ENCODE measurements at places on chromosomes 4 and X.

GRCh38 chr4:123849495-123849894 is 452.9 kb downstream of the SPRY1 start:
- no peak for DNase-seq

DNA sequence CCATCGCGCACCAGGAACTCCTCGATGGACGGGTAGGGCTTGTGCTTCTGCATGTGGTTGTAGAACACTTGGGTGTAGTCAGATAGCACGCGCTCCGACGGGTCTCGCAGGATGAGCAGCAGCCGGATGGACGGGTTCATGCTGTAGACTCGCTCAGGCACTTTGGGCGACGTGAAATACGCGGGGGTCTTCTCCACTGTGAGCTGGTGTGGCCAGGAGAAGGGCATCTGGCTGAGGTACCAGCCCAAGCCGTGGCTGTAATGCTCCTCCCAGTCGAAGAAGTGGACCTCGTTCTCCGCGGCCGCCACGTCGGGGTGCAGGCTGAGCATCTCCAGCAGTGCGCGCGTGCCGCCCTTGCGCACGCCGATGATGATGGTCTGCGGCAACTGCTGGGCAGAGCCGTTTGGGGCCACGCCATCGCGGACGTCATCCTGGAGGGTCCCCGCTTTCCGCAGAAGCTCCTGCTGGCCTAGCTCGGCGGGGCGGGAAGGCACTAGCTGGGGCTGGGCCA is 29.2 kb downstream of the HS3ST1 start:
- no peak for DNase-seq

- no peak for DNase-seq
Observed at GRCh38 chr4:80206521-80207171, 9.3 kb downstream of the PRDM8 start.

DNA sequence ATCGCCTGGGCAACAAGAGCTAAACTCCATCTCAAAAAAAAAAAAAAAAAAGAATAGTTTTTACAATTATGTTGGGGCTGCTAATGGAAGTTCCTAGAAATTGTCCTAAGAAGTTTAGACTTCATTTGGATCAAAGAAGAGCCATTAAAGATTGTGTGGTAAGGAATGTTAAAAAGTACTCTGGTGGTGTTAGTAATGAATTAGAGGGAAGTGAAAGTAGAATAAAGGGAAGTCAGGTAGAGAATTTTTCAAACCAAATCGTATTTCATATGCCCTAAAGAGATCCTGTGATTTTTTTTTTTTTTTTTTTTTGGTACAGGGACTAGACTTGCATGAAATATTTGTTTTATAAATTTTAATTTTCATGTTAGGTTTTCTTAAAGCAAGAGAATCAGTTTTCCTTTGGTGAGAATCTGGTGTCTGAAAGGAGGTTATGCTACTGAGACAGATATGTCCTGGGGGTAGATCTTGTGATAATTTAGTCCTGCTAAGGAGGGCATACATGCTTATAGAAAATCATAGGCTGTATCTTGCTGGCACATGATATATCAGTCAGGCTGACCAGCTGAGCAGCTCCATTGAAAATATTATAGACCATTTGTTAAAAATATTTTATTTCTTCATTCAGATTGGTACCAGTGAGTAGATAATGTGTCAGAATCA is 10.7 kb downstream of the SEC24B start:
- DNase-seq = no peak

DNA sequence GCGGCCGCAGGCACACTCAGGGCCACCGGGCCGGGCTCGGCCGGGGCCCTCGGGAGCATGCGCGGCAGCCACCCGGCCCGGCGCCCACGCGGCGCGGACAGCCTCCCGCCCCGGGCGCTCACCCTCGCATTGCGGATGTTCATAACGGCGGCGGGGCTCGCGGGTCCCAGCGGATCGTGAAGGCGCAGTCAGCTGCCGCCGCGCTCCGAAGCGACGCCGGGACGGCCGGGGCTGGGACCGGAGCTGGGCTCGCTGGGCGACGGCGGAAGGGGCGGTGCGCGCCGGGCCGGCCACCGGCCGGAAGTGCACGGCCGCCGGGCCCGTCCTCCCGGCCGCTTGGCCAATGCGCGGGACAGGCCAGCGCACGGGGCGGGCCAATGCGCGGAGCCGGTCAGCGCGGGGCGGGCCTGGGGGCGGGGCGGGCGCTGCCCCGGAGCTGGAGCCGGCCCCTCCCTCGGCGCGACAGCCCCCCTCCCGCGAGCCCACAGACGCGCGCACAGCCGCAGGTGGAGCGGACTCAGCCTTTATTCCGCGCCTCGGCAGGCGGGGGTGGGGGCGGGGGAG is at the start of gene NAA10:
Gene NAA10, minus strand, starts transcription at position 276 of the 564 bp plus-strand sequence. Its CDS starts 133 bp downstream, at position 143.
- DNase-seq = peak; percentile 77

DNA sequence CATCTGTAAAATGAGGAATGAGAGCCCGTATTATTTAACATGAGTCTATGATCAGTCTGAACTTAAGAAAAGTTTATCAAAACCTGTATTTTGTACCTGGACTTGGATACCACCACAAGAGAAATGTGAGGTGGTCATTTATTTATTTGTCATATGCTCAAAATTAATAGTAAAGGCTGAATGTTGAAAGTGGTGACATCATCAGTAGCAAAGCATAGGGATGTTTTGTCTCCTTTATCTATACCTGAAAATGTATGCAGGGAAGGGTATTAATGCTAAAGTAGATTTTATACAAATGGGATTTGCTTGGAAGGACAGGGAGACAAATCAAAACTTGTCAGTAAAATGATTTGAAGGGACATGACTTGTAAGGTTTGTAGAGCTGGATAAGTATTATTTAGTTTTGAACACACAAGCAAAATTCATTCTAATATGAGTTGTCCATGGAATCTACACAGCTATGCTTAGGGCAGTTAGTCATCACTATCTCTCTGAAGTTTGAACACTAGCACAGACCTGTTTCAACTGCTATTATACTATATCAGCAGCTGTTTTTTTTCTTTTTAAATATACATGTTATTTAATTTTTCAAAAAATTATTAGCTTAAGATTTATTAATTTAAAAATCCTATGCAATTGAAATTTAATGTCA is 52.4 kb upstream of the GUCY1A1 start:
- DNase-seq = no peak

GRCh38 chr4:134278675-134279074 is 77.1 kb upstream of the PABPC4L start:
- DNase-seq = no peak

DNA sequence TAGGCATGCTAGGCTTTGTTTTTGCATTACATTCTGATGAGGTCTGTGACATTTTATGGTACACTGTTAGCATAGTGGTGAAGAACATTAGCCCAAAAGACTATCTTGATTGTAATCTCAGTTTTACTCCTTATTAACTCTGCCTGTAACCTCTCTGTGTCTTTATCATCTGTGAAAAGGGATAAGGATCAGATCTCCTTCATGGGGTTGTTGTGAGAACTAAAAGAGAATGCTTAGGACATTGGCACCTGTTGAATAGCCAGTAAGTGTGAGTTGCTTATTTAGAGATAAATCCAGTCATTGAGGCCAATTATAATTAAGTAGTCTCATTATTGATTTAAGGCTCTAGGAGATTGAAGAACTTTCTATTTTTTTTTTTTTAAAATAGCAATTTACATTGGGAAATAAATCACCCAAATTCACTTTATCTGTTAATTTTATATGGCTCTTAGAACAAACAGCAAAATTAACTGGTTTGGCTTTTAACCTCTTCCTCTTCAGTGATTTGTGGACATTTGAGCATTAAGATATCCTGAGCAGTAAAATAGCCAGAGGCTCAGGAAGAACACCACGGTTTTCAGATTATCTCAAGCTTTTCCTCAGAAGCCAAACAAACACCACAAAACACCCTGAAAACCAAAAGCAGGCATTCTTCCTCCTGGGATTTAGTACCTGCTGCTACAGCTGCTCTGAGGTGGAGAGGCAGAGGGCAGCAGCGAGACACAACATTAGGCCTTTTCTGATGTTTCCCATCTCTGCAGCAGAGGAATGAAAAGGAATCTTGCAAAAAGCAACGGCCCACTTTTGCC is 192.9 kb downstream of the ARHGAP10 start:
- DNase-seq = no peak

DNA sequence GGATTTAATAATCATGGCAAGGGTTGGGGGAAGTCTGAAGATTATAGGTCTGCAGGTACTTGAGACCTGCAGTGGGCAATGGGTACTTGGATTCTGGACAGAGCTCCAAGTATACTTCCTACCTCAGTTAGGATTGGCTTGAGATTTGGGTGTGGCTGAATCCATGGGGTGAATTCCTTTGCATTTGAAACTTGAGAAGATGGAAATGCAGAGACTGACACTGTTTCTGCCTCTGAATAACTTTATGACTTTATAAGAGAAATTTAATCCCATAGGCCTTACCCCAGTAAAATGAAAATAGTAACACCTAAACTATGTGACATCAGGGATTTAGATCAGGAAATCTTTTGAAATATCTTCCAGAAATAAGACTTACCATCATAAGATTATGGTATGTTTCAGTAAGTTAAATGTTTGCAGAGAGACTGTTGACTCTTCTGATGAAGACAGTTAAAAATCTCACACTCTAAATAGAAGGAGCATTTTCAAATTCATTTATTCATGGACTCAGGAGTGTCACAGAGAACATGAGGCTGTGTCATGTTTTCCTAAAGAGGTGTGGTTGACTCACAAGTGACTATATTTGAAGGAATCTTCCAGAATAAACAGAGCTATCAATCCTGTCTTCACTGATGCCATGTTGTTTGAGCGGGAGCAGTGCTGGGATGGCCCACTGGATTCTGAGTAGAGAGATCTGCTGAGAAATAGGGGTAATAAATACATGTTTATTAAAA is 513.5 kb upstream of the NR3C2 start:
- DNase-seq = no peak

DNA sequence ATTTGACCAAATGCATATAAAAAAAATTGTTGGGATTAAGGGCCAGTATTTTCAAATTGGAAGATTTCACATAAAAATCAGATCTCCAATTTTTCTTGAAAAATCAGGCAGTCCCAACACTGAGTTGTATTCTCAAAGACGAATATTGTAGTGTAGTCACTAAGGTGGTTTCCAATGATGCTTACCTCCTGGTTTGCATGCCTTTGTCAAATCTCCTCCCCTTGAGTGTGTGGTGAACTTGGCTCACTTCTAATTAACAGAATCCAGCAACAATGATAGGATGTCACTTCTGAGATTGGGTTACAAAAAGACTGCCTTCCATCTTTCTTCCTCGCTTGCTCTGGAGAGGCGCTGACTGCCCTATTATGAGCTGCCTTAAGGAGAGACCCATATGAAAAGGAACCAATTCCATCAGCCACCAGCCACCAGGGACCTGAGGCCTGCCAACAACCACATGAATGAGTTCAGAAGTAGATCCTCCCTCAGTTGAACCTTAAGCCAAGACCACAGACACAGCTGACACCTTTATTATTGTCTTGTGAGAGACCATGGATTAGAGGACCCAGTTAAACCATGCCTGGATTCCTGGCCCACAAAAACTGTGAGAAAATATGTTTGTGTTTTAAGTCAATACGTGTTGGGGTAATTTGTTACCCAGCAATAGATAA is 31.2 kb upstream of the TSPAN5 start:
- no peak for DNase-seq

GRCh38 chr4:519203-519651 is 20.2 kb downstream of the PIGG start:
- DNase-seq = no peak

DNA sequence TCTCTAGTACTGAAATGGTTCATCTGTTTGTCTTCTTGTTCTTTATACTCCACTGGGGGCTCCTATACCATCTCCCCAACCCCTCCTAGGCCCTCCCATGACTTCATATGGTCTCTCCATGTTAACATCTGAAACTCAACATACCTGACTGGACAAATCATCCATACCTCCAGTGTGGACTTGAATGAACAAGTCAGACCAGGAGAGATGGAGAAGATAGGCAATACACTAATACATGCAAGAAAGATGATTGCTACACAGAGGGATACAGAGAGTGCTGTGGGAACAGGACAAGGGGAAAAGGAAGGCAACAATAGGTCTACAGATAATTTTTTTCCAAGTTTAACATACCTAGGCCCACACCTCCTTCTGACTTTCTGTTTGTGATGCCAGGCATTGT is 175.1 kb downstream of the FHIP1A start:
- DNase-seq = no peak

- no peak for DNase-seq
Observed at GRCh38 chr4:15706646-15707362, 3.9 kb downstream of the BST1 start.

DNA sequence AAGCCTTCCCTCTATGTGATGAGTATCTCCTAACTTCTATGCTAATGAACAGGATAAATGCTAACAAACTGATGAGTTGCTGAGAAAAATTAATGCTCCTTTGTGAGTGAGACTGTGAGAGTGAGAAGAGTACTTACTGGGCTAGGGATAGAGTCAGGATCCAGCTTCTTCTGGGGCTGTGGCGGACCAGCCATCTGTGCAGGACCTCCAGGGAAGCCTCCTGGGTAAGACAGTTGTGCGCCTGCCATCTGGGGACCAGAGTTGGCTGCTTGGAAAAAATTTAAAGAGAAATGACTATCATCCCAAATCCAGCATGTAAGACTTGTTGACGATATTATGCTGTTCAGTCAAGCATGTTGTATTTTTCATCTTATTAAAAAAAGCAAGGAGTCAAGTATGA is 21.0 kb downstream of the SEC24D start:
- peak; percentile 62 for DNase-seq

GRCh38 chr4:104938624-104939023 is 208.1 kb upstream of the TET2 start:
- DNase-seq = no peak

DNA sequence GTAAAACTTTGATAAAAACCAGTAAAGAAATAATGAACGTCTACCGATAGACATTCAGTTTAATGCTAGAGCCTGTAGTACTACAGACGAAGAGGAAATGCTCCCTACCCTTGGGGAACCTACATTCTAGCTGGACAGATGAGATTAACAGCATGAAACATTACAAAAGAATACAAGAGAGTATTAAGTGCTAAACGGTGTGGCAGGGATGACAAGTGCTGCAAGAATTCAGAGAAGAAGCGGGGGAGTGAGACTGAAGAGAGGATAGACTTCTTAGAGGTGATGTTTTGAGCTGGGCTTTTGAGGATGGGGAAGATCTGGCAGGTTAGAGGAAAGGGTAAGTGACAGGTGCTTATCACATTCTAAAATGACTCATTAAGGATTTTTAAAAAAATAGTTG is 52.6 kb upstream of the ESX1 start:
- no peak for DNase-seq

- DNase-seq = peak; percentile 51
Observed at GRCh38 chr4:5747738-5748375, 36.9 kb downstream of the EVC start.

GRCh38 chrX:2484256-2484655 is 16.5 kb downstream of the DHRSX start:
- DNase-seq = no peak

DNA sequence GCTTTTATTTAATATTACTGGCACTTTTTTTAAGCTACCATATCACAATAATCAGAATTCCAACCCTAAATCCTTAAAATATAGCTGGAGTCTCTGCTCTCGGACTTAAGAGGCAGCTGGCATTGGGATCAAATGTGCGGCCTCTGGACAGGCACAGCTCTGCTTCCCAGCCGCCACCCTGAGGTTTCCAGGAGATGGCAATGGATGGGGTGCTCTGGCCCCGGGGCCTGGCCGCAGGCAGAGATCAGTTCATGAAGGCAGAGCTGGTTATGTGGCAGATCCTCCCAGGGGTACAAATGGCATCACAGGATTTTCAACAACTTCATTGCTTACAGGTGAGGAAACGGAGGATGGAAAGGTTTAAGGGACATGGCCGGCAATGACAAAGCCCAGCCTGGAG is 57.8 kb downstream of the JAKMIP1 start:
- DNase-seq = no peak

GRCh38 chr4:146486565-146486964 is 35.2 kb downstream of the SLC10A7 start:
- no peak for DNase-seq

GRCh38 chr4:4461178-4461577 is 74.3 kb downstream of the NSG1 start:
- no peak for DNase-seq

GRCh38 chrX:112233164-112233563 is 150.6 kb upstream of the TRPC5 start:
- DNase-seq = no peak

All from NCI-H524 (cell line).